ENCODE measurements at places on chromosomes 1 and 21.

DNA sequence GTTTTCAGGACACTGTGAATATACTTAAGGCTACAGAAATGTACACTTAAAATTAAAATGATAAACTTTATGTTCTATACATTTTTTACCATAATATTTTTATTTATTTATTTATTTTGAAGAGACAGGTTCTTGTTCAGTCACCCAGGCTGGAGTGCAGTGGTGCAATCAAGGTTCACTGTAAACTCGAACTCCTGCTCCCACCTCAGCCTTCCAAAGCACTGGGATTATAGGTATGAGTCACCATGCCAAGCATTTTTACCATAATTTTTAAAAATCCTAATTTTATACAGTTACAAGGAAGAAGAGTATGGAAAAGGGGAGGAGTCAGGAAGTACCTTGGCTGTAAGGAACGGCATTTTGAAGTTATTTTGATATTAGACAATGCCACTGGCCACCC, 23.6 kb upstream of the ANGPTL3 start:
- no peak for DNase-seq

DNA sequence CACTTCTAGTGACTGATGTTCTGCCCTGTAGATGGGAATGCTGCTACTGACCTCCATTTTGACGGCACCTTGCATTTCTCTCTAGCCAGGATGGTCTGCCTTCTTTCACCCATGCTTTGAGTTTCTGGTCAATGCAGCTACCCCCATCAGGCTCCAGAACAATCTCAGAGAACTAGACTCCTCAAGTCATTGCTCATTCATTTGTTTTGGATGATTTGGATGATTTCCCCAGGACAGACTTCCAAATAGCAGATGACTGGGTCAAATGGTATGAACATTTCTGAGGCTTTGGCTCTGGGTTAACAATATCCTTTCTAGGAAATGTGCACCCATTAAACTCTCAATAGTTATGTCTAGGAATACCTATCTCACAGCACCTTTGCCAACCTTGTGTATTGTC, 63.9 kb downstream of the CSMD2 start:
- no peak for DNase-seq

DNA sequence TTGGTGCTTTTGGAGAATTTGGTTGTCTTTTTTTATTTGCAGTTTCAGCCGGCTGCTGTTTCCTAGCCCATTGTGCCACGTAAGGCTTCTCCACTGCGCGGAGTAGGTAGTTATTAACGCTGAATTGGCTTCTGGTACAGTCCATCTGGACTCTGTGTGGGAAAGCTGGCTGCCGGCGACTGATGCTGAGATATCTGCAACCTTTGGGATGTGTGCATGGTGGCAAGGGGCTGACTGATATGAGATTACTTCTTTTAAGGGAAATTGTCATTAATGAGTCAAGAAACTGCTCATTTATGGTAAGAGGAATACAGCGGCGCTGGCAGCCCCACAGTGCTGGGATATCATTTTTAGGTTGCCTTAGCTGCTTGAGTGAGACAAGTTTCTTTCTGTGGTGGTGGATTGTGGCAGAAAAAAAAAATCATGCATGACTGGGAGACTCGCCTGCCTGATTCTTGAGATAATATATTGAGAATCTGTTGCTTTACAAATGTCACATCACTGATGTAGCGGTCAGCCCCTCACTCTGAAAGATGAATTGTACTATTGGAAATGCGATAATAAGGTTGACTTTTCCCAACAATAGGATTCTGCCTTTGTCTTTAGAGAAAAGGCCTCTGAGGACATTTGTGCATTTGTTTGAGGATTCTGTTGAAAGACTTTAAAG, 2.5 kb upstream of the ELAVL4 start:
- no peak for DNase-seq

- no peak for DNase-seq
Measured at GRCh38 chr1:94602316-94602715, 60.8 kb upstream of the F3 start.

DNA sequence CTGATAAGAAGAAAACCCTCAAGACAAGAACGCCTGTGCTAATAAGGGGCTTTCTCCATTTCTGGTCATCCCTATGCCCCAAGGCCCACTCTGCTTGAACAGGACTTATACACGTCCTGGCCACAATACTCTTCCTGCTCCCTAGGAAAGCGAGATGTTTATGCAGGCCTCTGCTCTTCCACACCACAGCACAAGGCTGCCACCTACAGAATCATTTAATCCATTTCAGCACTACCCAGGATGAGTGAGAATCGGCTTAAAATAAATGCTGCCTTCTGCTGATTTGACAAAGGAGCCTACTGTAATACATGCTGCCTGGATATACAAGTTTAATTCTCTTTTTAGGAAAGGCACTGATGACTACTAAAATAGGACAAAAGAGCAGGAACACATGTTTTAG, 29.4 kb downstream of the FRRS1 start:
- DNase-seq = no peak

DNA sequence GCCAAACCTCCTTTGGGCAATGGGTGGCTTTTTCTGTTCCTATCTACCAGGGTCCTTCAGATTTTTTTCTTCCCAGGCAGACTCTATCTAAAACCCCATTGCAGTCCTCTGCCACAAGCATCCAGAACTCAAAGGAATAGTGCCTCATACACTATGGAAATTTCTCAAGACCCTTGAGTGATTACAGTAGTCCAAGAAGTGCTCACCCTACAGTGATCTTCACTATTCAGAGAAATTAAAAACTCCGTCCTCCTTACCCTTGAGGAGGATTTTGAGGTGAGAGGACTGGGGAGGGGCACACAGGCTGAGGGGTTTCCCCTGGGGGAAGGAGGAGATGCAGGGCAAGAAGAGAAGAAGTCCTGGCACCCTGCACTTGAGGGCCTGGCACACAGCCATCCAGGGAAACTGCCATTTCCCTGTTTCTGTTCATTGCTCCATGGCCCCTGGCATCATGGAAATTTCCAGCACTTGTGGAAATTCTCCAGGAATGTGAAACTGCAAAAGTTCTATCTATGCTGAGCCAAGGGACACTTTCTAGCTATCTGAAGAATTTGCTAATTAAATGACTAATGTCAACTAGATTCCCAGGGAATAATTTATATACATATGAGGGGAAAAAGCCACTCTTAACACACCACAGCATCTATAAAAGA, 102.5 kb upstream of the ATP1B1 start:
- no peak for DNase-seq

GRCh38 chr1:202516434-202516877, 168.0 kb downstream of the PPP1R12B start:
- DNase-seq = no peak

DNA sequence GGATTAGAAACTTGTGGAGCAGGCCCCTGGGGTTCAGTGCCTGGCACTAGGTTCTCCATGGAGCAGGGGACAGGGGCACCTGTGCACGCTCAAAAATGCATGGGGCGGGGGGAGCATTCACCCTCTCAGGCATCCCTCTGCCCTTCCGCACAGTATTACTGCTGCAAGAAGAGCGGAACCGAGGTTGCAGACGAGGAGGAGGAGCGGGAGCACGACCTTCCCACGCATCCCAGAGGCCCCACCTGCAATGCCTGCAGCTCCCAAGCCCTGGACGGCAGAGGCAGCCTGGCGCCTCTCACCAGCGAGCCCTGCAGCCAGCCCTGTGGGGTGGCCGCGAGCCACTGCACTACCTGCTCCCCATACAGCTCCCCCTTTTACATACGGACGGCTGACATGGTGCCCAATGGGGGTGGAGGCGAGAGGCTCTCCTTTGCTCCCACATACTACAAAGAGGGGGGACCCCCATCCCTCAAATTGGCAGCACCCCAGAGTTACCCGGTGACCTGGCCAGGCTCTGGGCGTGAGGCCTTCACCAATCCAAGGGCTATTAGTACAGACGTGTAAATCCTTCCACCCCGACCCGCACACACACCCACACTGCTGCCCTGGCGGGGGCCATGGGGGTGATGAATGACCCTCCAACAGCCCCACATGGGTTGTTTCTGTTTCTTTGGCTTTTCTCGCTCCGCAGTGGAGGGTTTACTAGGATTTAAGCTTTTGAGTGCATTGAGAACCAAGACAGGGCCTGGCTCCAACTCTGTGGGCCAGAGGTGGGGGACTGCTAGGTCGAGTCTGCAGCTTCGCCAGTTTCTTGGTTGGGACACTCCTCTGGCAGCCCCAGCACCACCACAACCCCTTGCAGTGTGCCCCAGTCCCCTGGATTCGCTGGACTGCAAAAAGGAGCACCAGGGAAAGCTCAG, 63.7 kb downstream of the TOR1AIP2 start:
- no peak for DNase-seq

DNA sequence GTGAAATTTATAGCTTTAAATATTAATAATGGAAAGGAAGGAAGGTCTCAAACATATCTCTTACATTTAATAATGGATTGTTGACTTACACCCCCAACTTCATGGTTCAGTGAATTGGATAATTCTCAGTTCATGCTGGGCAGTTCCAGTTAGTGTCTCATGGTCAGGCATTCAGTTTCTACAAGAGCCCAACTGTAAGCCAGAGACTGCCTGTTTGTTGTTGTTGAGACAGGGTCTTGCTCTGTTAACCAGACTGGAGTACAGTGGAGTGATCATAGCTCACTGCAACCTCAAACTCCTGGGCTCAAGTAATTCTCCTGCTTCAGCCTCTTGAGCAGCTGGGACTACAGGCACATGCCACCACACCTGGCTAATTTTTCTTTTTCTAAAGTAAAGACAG, 5.0 kb upstream of the DMAP1 start:
- no peak for DNase-seq

DNA sequence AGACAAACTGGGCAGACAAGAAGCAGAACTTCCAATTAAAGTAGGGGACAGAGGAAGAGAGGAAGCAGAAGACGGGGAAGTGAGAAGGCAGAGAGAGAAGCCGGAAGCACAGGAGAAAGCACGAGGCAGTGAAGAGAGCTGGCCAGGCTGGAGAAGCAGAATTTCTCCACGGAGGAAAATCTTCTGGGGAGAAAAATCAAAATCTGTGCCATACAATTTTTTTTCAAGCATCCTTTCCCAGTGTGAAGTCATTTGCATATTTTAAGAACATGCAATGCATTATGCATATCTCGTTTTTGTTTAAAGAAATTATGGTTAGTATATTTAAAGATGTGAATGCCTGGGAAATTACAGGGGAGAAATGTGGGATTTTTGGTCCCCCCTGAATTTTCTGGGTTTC, 7.3 kb upstream of the CAMK2N1 start:
- DNase-seq = no peak

DNA sequence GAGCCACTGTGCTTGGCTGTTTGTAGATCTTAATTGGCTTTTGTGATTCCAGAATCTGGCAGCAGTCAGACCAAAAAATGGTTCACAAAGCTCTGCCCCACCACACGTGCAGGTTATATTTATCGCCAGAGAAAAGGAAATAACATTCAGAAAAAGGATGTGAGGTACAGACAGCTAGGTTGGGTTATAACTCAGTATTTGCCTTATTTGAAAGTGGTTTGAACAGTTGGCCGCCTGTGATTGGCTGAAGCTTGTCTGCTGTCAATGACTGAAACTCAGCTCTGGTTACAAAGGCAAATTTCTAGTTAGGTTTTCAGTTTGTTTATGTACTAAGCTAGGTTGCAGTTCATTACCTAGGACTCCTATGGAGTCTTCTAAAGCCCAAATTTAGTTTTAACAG, 9.6 kb downstream of the SH3BGR start:
- DNase-seq = no peak

DNA sequence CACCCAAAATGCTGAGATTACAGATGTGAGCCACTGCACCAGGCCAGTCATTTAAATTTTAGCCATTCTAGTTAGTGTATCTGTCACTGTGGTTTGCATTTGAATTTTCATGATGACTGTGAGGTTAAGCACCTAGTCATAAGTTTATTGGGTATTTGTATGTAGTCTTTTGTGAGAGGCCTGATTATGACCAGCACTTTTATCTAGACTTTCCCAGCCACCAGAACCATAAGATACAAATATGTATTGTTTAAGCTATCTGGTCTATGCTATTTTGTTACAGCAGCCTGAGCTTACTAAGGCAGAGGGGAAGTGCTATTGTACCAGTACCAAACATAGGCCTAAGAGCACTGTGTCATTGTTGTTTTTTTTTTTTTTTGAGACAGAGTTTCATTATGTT, 19.9 kb upstream of the DNAJC6 start:
- DNase-seq = no peak

GRCh38 chr1:167502719-167503462, 15.4 kb downstream of the CD247 start:
- DNase-seq = no peak

GRCh38 chr21:36691555-36692041, 7.3 kb upstream of the SIM2 start:
- no peak for DNase-seq

DNA sequence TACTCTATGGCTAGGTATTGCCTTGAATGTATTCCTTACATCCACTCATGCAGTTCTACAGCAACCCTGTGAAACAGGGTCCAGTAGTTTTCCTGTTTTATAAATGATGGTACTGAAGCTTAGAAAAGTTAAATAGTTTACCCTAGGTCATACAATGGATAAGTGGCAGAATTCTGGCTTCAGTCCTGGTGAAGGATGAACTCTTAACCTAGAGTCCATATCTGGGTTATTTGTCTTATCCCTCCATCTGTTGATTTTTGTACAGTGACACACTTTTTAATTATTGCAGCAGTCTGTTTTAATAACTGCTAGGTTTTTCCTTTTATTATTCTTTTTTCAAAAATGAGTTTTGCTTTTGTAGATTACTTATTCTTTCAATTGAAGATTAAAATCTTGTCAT, 263.9 kb downstream of the DNM3 start:
- no peak for DNase-seq

DNA sequence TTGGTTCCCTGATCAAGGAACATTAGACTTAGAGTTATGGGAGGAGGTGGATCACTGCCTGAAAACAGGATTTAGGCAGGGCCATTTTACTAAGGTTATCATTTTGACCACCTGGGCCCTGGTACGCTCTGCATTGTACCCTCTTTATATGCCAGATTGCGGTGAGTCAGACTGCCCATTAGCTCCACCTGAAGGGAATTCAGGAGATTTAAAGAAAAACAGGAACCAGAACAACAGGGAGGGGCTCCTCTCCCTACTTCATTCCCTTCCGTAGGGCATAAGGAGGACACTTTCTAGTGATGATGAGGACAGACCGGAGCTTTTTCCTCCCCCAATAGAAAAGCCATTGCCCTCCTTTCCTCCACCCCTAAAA, 20.6 kb upstream of the ITLN1 start:
- DNase-seq = no peak

- no peak for DNase-seq
Measured at GRCh38 chr1:26791148-26791547, 3.4 kb downstream of the PIGV start.

All from activated CD8-positive, alpha-beta memory T cell treated with anti-CD3 and anti-CD28 coated beads, Interleukin-2, amount 50 U/mL, for 4 hours (primary cell).